Esophagus squamous epithelium (tissue), 5 donors: ENCODE measurements at places on chromosomes 2 and 18.

DNA sequence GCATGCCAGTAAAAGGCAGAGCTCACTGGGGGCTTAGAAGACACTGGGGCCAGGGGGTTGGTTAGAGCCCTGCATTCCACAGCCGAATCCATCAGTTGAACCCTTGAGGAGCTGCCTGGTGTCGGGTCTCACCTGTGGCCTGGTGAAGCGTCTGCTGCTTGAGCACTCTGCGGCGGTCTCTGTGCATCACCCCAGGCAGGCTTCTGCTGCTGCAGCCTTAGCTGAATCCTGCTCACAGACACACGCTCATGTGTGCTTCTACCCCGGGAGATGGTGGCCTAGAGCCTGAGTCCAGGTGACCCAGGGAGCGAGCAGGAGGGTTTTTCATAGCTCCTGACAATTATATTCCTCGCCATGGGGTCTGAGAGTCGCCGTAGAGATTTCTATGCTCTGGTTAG lies 192.1 kb downstream of the MGAT5 start:
- no peak for DNase-seq

DNA sequence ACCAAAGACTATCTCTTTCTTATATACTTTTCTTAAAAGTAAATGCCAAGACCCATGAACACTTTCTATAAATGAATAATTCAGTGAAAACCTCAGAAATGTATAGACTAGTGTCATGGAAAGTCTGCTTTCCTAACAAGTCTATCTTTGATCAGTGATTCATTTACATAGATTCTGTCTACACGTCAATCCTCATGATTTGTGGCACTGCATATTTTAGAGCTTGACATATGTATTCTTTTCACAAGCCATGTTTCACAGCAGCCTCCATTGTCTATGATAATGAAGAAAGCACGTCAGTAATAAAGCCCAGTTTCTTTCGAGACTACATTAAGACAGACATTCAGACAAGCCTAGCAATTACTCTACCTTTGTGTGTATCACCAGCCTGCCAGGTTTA lies 486.6 kb downstream of the IRS1 start:
- no peak for DNase-seq

GRCh38 chr18:3793545-3793944 lies 343.6 kb downstream of the TGIF1 start:
- no peak for DNase-seq

DNA sequence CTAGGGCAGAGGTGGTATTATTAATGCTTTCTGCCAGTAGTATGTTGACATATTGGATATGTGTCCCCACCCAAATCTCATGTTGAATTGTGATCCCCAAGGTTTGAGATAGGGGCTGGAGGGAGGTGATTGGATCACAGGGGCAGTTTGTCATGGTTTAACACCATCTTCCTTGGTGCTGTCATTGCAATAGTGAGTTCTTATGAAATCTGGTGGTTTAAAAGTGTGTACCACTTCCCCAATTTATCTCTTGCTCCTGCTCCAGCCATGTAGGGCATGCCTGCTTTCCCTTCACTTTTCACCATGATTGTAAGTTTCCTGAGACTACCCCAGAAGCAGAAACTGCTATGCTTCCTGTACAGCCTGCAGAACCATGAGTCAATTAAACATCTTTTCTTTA lies 47.1 kb upstream of the THSD7B start:
- no peak for DNase-seq

GRCh38 chr18:54210463-54210862 lies 14.0 kb downstream of the MBD2 start:
- DNase-seq = no peak

DNA sequence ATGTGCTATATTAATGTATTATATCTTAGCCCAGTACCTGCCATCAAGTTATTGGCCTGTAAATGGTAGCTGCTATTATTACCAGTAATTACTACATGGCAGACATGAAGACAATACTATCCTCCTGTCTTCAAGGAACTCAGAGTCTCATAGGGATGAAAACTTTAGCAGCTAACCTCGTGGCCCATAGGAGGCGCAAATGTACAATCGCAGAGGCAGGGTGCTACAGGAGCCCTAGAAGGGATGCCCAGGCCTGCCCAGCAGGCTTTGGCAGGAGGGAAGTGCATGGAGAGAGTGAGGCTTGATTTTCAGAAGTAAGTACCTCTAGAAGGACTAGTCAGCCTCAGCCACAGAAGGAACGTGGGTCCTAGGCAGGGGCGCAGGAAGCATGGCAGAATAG lies 44.7 kb upstream of the KIDINS220 start:
- no peak for DNase-seq
